Activated CD4-positive, alpha-beta T cell treated with anti-CD3 and anti-CD28 coated beads, Interleukin-2, amount 50 U/mL, for 4 hours (primary cell): ENCODE measurements at places on chromosomes 3 and 15.

DNA sequence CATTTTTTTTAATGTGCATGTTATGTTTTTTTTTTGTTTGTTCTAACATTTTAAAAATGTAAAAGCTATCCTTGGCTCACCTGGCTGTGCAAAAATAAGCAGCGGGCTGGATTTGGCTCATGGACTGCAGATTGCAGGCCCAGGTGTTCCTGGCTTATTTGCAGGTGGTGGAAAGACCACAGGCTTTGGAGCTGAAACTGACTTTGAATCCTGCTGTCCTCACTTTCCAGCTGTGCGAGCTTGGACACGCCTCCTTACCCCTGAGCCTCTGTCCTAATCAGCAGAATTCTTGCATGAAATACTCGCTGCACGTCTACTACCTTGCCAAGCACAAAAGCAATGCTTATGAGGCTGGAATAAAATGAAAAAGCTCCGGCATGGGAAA lies 188.7 kb upstream of the TPM1 start:
- DNase-seq, result no peak

GRCh38 chr3:13480340-13481318 lies 523 bp downstream of the HDAC11 start:
- DNase-seq, result peak; percentile 19

DNA sequence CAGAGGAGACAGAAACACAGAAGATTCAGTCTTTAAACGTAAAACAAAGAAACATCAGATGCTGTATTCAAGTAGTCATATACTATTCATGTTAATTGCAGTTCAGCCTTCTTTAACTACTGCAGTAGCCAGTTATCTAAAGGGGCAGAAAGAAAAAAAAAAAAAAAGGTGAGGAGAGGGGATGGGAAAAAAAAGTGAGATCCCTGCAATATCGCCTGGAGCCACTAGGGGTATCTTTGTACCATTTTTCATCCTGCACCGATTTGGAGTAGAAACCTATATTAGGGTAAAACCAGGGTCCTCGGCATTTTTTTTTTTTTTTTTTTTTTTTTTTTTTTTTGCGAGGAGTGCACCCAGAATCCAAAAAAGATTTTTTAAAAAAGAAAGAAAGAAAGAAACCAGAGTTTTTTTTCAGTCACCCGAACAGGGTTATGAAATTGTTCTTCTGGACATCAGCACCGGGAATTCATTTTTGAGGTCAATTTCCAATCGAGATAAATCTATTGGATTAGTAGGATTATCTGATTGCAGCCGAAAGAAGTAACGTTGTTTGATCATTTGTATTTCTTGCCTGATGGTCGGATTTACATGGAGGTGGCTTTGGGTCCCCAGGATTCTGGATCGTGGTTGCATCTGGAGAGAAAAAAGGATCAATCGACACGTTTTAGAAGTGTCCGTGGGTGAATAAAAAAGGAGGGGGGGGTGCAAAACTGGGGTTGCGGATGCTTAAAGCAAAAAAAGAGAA lies 186.7 kb downstream of the NLGN1 start:
- no peak for DNase-seq

DNA sequence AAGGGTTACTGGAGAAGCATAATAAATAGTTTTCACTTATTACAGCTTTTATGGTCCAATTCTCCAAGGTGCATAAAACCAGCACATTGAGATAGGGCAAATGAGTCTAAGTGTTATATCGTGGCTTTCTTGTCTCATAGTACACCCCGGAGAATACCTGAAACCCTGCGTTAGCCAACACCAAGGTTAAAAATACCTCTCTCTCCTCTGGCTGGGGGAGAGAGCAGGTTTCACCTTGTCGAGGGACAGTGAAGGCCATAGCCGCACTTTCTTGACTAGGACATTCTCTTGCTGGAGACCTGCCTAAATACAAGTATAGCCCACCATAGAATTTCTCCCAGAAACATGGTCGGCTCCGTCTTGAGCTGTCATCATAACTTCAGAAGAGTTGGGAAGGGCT lies 51.4 kb upstream of the ATOSA start:
- no peak for DNase-seq

GRCh38 chr3:46955801-46956259 lies 20.7 kb downstream of the CCDC12 start:
- no peak for DNase-seq

DNA sequence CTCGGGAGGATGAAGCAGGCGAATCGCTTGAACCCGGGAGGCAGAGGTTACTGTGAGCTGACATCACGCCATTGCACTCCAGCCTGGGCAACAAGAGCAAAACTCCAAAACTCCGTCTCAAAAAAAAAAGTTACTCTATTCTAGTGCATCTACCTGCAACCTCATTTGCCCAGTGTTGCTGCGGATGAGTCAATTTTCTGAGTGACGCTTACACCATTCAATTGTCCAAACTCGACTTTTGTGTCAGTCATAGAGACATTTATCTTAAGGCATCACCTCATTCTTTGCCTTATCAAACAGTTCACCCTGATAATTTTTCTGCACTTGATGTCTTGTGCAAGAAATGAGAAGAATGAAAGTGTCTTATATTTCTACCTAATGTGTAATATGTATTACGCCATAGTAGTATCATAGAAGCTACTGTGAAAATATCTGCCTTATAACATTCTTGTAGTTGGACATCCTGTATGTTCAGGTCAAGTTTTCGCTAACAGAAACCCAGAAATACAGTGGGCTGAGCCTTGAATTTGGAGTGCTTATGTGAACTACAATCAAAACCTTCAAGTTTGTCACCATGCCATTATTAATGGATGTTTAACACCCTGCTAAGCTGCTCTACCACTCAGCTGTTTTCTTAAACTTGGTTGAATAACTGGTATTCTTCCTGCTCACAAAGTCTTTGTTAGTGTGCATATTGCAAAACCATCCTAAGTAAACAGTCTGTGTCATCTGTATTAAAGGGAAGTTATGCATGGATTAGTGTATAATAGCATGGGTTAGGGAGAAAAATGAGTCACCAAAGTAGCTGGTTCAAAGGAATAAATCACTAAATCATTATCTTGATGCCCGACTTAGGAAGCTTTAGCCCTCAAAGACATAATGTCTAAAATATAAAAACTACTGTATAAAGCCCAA lies 531.0 kb upstream of the NR2F2 start:
- DNase-seq, result no peak
